LNCaP clone FGC (cell line): ENCODE measurements at places on chromosomes 12 and 14.

- DNase-seq: no peak
Observed at GRCh38 chr12:80565271-80565670, 121.2 kb downstream of the PTPRQ start.

- no peak for DNase-seq
Observed at GRCh38 chr14:21077672-21078071, 7.6 kb downstream of the ARHGEF40 start.

DNA sequence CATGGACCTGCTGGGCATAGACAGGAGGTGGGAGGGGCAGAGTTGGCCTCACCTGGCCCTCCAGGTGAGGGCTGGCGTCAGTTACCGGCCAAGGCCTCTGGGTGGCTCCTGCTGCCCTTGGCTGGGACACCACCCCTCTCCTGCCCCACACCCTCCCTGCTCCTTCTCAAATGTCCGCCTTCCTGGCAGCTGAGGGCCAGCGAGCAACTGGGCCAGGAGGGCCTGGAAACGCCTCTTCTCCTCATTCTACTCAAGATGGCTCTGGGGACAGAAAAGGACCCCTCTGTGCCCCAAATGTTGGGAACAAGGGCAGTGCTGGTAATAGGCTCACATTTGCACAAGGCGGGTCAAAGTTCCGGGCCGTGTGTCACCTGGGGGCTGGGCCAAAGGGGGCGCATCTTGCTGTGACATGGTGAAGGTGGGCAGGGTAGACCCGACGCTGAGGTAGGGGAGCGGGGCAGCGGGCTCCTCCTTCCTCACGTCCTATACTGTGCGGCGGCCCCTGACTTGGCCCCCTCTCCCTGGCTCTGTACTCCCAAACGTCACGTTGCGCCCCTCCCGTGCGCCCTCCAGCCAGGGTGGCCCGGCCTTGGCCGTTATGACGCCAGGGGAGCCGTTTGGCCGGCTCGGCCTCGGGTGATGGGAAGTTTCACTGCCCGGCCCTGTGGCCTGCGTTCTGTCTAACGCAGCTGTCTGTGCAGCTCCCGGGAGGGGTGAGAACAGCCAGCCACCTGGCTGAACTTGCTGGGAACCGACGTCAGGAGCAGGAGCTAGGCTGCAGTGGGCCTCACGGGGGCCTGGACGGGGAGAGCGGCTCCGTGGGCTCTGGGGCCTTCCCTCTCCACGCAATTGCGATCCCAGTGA is 18.0 kb upstream of the DLK1 start:
- DNase-seq: peak; percentile 71

DNA sequence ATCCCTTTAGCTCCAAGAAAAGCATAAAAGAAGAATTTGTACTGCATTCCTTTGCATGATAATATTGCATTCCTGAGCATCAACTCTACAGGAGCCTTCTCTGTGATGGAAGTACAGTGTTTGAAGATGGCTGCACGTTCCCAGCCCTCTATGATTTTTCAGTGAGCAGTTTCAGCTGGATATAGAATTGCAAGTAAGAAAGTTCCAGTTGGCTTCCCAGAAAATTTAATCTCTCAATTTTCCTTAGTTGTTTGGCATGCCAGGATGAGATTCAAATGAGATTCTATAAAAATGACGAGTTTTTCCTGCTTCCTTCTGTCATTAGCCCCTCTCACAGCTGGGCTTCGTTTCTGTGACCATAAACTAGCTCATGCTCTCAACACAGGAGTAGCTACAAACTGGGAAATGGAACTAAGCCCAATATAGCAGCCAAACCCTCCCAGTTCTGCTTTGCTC is 109.9 kb downstream of the TTC8 start:
- no peak for DNase-seq

GRCh38 chr12:62711631-62712241 is 223.2 kb downstream of the PPM1H start:
- no peak for DNase-seq

DNA sequence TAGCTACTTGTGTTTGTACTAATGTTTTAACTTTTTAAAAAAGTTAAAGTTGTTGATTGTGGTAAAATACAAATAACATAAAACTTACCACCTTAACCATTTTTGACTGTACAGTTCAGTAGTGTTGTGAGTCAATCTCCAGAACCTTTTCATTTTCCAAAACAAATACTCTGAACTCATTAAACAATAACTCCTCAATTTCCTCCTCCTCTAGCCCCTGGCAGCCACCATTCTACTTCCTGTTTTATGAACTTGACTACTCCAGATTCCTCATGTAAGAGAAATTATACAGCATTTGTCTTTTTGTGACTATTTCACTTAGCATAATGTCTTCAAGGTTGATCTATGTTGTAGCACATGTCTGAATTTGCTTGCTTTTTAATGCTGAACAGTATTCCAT is 299.1 kb upstream of the AMIGO2 start:
- DNase-seq: peak; percentile 28

DNA sequence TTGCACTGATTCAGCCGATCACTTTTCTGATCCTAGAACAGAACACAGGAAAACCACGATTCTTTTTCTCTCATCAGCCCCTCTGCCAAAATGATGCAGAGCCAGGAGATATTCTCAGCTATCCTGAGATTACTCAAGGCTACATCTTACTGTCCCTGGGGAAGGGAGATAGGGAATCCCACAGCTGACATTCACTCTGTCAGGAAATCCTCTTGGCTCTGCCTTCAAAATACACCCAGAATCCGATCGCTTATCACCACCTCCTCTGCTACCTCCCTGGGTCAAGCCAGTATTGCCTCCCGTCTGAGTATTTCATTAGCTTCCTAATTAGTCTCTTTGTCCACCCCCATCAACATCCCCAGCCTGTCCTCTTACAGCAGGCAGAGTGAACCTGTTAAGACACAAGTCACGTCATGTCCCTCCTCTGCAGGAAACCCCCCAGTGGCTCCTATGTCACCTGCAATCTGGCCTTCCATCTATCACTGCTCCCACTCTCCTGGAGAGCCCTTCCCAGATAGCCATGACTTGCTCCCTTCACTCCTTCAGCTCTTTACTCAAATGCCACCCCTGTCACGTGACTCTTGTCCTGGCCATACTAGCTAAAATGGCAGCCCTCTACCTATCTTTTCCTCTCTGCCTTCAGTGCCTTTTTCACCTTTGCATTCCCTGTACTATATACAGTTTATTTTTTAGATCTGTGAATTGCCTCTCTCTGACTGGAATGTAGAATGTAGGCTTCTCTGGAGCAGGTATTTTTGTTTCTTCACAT is 70.3 kb downstream of the GALNT4 start:
- no peak for DNase-seq

DNA sequence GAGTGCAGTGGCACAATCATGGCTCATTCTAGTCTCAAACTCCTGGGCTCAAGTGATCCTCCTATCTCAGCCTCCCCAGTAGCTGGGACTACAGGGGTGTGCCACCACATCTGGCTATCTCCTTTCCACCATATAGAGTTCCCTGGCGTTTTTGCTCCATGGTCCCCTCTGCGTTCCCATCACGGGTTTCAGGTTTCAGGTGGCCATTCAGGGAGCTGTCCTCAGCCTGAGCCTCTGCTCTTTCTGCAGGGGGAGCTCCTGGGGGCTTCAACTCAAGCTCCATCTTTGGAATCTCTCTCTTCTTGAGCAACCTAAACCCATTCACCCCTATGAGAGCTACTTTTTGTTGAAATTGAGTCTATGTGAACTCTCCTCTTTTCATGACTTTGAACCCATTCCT is 11.6 kb downstream of the SMIM41 start:
- no peak for DNase-seq

GRCh38 chr14:35689000-35689460 is 120.1 kb downstream of the RALGAPA1 start:
- DNase-seq: no peak

- no peak for DNase-seq
Observed at GRCh38 chr12:111408686-111409402, 3.1 kb downstream of the SH2B3 start.

DNA sequence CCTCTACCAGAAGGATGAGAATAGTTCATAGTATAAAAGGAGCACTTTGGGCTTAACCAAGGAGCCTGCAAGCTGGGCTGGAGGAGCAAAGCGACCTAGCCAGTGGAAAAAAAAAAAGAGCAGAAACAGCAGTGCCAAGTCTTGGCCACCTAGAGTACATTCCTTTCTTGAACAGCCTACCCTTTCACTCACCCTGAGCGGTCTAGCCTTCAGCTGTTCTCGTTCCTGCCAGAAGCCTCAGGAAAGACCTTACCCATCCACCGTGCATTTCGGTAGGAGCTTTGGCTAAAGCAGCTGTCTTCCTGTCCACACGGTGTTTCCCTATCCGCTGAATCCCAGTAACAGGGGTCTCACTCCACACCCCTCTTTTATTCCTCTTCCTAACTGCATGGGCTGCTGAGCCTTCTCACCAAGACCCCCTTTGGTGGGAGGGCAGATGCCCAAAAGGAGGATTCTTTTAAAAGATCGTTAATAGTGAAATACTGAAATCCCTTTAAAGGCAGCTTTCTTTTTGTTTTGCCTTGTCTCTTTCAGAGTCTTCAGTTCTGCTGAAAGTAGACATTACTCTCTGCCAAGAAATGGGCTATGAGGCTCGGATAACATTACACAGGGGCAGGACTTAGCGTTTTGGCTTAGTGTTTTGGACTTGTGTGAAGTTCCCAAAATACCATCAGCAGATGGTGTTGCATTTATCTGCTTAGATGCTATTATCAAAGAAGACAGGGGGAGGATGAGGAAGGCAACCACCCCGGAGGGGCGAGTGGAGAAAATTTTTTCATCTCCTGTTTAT is 88.5 kb upstream of the METAP2 start:
- no peak for DNase-seq

GRCh38 chr14:86772075-86772474 is 1220.9 kb downstream of the GALC start:
- no peak for DNase-seq

DNA sequence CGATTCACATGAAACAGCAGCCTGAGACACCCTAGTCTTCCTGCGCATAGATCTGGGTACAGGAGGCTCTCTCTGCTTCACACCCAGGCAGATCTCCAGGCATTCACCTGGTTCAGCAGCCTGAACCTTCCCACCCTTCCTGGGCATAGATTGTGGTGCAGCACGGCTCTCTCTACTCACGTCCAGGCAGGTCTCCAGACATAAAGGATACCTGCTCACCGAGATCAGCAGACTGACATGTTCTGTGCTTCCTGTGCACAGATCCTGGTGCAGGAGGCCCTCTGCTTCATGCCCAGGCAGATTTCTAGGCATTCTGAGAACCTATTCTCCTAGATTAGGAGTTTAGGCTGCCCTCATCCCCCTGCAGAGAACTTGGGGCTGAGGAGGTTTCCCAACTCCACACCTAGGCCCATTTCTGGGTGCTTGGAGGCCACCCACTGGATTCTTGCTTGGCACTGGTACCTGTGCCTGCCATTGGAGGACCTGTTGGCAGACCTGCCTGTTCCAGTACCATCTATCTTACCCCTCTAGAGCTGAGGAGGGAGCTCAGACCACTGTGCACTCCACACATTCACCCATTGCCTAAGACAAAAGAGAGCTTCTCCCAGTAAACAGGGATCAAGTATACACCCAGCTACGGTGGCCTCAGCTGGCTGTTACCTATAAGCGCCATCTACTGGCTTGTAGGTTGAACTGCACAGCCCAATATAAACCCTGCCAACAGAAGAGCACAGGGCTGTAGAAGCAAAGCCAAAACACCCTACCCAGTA is 28.0 kb upstream of the GARIN6 start:
- DNase-seq: peak; percentile 25

DNA sequence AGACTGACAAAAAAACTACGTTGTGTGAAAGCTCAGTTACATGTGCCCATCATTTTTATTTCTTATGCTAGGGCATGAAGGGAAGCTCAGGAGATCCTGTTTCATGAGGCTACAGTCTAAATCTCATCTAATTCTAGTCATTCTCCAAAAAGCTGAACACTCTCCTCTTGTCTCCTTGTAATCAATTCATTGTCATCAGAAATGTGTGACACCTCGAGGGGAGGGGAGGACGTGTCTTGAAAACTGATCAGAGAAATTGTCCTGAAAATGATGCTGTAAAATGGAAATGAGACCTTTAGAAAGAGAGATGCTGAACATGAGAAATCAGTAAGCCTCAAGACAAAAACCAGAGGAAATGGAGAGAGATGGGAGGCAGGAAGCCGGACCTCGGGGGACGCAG is 103.4 kb downstream of the DAD1 start:
- DNase-seq: no peak
